Substantia nigra (tissue), 51 donors: ENCODE measurements at places on chromosomes 16 and 17.

- no peak for DNase-seq
Observed at GRCh38 chr16:62240722-62241121, 204.5 kb upstream of the CDH8 start.

- DNase-seq: no peak
Observed at GRCh38 chr17:51802544-51802943, 356.0 kb downstream of the CA10 start.

DNA sequence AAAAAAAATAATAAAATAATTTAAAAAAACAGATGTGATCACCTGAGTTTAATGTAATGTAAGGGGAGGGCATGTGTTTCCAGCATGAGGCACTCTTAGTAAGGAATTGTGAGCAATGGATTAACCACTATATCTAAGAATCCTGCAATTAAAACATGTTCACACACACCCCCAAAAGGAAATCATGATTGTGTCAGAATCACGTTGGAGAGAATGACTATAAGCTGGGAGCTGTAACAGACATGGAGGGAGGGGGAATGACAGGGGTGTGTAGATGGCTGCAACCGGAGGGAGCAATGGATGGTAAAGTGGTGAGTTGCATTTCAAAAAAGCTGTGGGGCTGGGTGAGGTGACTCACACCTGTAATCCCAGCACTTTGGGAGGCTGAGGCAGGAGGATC lies 13.6 kb upstream of the CCL22 start:
- no peak for DNase-seq

GRCh38 chr16:19555186-19555937 lies at the start of gene VPS35L:
Gene VPS35L, plus strand, starts transcription at chr16:19555703. Its CDS starts 27 bp downstream, at chr16:19555730.
- DNase-seq: peak; percentile 96

GRCh38 chr16:74079232-74079586 lies 217.4 kb upstream of the PSMD7 start:
- no peak for DNase-seq

DNA sequence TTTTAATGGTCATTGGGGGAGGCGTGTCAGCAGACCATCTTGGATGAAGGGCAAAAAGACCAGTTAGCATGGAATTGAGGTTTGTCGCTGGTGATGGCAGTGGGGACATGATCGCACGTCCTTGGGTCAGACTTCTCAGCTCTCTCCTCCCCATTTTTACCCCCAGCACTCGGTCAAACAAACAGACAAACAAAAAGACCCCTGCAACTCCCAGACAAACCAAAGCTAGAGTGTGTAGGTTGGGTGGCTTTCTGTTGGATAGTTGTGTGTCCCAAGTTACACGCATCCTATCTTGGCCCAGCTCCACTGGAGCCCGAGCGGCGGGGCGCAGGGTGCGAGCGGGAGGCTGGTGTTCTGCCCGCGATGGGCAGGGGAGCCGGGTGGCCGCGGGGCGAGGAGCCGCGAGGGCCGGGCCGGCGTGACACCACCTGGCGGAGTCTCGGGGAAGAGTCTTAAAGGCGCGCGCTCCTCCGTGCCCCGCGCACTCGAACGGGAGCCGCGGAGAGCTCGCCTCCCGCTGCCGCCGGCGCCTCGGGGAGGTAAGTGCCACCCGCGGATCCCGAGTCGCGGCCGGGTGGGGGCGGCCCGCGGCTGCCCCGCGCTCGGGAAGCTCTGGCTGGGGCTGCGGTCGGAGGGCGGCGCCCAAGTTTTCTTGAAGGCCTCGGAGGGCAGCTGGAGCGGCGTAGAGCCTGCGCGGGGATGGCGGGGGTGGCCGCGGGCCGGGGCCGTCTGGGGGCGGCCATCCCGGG lies 18.5 kb upstream of the NTN1 start:
- DNase-seq: no peak

DNA sequence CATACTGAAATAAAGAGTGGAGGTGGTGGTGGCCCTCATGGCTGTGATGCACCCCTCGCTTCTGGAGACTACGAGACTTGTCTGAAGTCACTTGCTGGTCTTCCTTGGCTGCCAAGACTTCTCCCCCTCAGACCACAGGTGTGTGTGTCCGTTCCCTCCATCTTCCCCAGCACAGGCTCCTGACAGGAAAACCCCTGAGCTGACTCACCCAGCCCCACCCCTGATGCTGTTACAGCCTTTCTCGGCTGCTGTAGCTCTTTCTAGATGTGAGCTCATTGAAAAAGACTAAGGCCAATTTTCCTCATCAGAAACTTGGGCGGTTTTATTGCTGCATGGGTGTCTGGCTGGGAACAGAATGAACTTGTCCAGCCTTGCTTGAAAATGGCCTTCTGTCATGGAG lies 296.9 kb downstream of the TMEM114 start:
- no peak for DNase-seq

- no peak for DNase-seq
Observed at GRCh38 chr17:31653691-31654090, 205.4 kb downstream of the COPRS start.

DNA sequence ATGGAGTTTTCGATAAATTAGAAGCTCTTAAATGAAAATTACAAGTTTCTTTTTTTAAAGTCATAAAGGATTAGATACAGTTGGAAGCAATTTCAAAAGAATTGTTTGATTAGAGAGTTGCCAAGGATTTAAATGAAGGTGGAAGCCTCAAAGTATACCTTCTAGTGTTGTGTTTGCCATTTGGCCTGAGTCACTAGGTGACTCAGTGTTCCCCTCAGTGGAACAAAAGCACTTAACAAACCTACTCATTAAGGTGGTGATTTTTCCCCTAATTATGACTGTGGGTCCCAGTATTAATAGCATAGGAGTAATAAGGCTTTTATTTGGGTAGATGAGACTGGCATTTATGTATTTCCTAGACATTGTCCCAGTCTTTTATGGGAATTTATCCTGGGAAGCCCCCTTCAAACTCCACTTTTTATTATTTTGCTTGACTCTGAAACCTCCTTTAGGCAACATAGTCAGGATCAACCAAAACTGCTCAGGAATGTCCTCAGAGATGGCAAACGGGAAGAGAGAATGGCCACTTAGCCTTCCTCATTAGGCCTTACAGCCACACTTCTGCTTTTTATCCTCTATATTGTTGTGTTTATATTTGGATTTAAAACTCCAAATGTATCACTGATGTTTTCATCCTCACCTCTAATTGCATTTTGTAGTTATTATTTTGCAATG lies 161.0 kb downstream of the FTO start:
- DNase-seq: no peak

GRCh38 chr16:65224994-65225393 lies 103.1 kb upstream of the CDH11 start:
- no peak for DNase-seq

- no peak for DNase-seq
Observed at GRCh38 chr17:82856361-82856760, 16.5 kb upstream of the ZNF750 start.

DNA sequence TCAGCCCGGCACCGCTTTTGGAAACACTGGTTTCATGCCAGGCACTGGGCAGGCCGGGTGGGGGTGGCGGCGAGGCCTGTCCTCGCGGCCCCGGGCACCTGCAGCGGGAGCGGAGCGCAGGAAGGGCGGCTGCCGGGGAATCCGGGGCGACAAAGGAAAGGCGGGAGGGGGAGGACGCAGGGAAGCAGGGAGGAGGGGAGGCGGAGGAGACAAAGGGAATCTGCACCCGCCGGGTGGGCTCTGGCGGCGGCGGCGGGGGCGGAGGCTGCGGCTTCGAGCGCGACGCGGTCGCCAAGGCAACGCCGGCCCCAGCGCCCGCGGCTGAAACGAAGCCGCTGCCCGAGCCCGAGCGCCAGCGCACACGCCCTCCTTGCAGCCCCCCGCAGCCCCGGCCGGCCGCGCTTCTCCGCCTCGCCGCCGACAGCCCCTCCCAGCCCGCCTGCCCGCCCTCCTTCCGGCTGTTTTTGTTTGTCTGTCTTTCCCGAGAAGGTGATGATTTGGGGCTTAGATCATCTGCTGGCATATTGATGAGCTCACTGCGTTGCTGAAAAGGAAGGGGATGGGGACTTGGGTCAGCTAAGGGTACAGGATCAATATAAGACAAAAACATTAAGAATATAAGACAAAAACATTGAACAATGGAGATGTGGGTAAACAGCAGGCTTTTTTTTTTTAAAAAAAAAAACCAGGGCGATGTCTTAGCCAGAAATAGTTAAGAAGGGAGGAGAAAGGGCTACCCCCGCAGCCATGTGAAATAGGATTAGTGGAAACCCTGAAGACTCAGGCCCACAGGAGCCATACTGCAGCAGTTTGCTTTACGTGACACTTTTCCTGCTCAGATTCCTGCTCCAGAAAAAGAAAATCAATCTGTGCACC lies 32.7 kb downstream of the CDK5R1 start:
- no peak for DNase-seq

- DNase-seq: no peak
Observed at GRCh38 chr16:50266337-50267091, at the start of gene ADCY7. Gene ADCY7, plus strand, starts transcription at chr16:50266551. Its CDS starts 21,629 bp downstream, at chr16:50288180.

GRCh38 chr17:13918247-13918646 lies 151.1 kb upstream of the COX10 start:
- DNase-seq: no peak

- DNase-seq: no peak
Observed at GRCh38 chr17:5237541-5238016, 2.9 kb upstream of the SCIMP start.

DNA sequence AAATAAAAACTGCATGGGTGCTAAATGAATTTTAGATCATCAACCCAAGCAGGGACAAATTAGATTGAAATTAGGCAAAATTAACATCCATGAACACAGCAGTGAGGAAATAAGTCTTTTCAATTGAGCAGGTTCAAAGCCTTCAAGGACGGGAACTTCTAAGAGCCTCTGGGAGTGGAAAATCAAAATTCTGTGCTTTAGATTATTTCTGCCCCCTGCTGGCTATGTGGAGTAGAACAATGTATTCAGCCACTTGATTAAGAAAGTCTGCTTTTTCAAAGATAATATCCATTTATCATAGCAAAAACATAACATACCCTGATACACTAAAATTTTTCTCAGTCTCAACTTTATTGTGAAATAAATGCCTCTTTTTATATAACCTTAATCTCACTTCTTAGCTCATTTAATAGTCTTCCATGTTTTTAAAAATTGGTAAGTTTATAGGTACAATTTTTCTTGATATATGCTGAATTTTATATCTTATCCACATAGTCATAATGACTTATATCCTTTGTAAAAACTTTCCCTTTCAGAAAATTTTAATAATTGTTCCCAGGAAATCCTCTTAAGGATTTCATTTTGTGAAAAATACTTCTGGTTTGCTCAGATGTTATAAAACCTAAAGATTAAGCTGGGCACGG lies 28.1 kb upstream of the NOL11 start:
- DNase-seq: peak; percentile 4

GRCh38 chr17:77011173-77012011 lies 129.4 kb upstream of the SEC14L1 start:
- no peak for DNase-seq

GRCh38 chr16:53849994-53850393 lies 146.0 kb downstream of the FTO start:
- DNase-seq: no peak

DNA sequence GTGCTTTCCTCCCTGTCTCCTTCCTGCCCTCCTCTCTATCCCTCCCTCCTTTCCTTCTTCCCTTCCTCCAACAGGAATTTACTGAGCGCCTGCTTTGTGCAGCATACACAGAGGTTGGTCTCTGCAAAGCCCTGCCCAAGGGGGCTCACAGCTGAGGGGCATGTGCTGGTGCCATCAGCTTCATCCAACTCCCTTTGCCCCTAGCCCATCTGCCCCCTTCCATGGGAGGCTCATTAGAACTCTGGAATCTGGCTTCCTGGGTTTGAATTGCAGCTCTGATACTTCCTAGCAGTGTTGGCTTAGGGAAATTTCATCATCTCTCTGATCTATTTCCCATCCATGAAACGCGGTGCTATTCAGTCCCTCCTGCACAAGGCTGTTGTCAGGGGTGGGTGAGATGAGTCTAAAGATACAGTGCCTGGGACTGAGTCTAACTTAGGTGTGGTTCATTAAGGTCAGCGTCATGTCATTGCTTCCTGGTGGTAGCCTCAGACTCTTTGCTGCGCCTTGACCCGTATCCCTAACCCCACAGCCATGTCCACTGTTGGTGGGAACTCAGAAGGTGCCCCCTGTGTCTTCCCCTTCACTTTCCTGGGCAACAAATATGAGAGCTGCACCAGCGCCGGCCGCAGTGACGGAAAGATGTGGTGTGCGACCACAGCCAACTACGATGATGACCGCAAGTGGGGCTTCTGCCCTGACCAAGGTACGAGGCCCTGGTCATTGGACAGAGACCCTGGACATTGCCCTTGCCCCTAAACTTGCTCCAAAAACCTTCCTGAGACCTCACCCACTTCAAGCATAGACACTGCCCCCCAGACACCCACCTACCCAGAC lies 10.3 kb downstream of the MMP2 start:
- DNase-seq: no peak

DNA sequence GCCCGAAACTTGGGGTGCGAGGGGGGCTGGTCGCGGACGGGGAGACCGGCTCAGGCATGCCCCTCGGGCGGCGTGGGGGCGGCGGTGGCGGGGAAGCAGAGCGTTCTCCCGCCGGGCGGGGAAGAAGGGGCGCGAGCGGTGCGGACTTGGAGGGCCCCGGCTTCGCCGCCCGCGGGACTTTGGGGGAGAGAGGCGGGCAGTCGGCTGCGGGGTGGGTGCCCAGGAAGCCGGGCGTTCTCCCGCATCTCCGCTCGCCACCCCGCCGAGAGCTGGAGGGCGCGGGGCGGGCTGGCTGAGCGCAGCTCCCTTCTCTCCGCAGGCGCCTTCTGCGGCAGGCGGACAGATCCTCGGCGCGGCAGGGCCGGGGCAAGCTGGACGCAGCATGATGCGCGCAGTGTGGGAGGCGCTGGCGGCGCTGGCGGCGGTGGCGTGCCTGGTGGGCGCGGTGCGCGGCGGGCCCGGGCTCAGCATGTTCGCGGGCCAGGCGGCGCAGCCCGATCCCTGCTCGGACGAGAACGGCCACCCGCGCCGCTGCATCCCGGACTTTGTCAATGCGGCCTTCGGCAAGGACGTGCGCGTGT lies 772 bp downstream of the NTN1 start:
- DNase-seq: no peak

- peak; percentile 35 for DNase-seq
Observed at GRCh38 chr16:30927789-30928378, 4.5 kb downstream of the FBXL19 start.

DNA sequence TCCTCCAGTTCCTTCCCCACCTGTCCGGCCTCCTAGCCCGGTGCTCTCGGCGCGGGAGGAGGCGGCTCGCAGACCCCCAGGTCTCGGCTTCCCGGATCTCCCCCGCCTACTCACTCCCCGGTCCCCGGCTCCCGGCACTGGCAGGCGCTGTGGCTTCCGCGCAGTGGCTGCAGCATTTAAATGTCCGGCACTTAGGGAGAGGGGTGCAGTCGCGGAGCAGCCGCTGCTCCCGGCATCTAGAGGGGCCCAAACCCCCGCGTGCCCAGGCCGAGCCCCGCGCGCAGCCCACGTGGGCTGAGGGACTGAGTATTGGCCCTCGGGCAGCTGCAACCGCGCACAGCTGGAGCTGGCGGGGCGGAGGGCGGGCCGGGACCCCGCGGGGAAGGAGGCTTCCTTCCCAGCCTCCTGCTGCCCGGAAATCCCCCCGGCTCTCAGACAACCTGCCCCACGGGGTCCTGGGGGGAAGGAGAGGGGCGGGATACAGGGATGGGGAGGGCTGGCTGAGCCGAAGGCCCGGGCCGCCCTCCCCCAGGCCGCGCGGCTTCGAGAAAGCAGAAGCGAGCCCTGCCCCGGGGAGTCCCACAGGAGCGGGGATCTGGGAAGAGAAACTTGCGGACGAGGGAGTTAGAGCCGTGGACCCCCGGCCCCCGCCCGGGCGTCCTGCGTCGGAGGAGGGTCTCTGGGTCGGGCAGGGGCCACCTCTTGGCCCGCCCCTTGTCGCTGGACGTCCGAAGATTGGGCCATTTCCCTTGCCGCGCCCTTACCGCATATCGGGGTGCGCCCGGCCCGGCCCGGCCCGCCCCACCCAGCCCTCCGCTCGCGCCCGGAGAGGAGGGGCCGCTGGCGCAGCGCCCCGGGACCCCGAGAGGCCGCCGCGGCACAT lies at the start of gene MMP25:
Gene MMP25, plus strand, starts transcription at position 804 of the 883 bp plus-strand sequence. CDS start 357 bp downstream, outside the sequence.
- no peak for DNase-seq

- no peak for DNase-seq
Observed at GRCh38 chr16:8675183-8676159, 1.1 kb downstream of the ABAT start.
